ENCODE measurements at places on chromosomes 16 and 17.
A peak's percentile ranks its signal among the peaks of the same experiment; 100 is the strongest.

- no peak for DNase-seq
Measured at GRCh38 chr16:70576431-70577255, 53.0 kb downstream of the SF3B3 start.

DNA sequence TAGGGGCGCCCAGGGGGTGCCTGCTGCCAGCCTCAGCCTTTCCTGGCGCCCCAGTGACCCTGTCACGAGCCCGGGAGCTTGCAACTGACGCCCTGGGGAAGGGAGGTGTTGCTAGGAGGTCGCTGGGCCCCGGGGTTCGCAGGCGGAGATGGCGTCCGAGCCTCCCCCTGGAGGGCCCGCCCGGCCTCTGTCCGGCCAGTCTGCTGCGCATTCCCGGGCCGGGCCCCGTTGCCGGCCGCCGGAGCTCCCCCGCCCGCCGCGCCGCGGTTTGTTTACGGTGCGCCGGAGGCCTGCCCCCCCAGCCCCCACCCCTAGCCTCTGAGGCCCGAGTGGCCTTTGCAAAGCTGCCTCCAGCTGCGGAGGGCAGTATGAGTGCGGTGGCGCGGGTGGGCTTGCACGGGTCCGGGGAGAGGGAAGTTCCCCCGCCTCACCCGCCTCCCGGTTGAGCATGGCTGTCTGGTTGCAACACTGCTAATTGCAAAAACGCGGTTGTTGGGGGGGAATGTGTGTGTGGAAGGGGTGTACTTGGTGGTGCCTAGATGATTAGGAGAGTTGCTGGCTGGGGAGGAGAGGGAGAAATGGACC, 514 bp downstream of the THRA start:
- no peak for DNase-seq

DNA sequence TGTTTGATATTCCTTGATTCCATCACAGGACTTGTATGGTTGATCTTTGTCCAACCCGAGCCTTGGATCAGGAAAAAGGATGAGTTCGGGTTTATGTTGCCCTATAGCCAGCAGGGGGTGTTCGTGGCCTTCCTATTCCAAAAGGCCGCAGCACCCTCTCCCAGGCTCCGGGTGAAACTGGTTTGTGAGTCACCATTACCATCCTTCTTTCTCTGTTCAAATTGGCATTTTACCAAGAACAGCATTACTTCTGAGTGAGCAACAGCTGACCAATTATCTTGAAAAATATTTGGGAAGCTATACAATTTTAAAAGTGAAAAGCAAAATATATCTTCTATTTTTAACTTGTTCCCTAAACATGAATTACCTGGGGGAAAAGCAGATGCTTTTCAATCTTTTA, 24.3 kb upstream of the KRT20 start:
- DNase-seq, result peak; percentile 85

DNA sequence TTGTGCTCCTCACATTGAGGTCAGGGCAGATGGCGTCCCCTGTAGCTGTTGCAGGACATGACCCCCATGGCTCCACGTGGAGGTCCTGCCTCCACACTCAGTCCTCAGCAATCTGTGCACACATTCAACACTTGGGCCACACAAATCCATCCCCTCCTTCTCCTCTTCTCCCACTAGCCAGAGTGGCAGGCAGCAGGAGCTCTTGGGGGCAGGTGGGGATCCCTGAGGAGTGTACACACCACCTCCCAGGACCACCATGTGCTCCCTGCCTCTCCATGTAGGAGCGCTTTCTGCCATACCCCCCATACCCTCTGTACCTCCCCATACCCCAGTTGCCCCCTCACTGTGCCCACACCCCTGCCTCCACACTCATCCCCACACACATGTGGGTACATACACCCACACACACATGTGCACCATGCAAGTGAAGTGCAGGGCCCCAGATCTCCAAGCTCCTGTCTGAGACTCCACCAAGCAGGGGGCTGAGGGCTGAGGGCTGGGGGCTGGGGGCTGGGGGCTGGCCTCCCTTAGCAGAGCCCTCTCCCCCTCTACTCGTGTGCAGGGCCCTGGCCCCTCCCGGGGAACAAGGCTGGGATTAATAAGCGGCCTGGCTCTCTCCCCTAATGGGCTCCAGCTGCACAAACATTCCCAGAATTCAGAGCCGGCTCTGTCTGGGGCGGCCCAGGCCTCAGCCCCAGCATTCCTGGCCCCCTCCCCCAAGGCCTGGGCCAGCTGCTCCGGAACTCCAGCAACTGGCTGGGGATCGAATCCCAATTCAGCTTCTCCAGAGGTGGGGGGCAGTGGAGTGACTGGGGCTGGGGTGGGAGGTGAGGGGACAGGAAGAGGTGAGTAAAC, 48.2 kb upstream of the MEIOC start:
- DNase-seq, result peak; percentile 62

DNA sequence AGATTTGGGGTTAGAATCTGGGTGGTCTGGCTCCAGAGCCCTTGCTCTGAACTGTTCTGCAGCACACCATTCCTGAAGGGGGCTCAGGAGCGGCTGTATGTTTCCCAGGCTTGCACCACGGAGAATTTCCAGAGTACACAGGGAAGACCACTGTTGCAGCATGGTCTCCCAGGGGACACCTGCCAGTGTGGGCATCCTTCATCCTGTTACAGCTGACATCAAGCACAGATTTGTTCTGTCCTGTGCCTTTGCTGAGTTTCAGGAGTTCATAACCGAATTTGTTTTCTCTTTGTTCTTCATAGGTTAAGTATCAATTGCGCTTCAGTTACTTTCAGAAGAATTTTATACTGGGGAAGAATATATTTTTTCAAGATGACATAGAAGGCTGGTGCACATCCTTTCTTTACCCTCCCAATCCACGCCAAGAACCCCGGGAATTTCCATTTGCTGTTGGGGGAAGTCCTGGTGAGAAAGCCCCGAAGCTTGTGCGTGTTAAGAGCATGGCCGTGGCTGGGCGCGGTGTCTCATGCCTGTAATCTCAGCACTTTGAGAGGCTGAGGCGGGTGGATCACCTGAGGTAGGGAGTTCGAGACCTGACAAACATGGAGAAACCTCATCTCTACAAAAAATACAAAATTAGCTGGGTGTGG, 26.3 kb upstream of the ABCA3 start:
- DNase-seq, result no peak

GRCh38 chr17:64004903-64005733, 7.0 kb downstream of the PRR29 start:
- no peak for DNase-seq

DNA sequence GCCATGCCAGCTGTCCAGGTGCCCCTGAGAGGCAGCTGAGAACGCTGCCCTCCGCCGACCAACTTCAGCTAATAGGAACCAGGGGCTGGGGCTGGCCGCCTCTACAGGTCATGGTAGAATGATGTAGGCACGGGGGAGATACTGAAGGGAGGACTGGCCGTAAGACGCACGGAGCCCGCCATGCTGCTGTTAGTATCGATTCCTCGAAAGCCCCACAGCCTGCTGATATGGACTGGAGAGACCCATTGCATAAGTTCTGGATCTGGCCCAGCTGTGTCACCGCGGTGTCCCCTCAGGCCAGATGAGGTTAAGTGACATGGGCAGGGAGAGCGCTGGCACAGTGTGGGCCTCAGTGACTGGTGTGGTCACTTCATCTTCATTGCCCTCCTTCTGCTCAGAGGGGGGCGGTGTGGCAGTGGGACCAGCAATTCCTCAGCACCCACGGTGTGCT, 75.6 kb downstream of the AMFR start:
- no peak for DNase-seq

DNA sequence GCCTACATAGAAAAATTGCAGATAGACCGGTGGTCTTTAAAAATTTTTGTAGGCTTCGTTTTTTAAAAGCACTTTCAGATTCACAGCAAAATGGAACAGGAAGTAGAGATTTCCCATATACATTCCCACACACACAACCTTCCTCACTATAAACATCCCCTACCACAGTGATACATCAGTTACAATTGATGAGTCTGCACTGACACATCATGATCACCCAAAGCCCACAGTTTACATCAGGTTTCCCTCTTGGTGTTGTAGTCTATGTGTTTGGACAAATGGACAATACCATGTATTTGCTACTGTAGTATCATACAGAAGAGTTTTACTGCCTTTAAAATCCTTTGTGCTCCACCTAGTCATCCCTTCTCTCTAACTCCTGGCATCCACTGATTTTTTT, 113.9 kb upstream of the ADAMTS18 start:
- DNase-seq, result no peak

DNA sequence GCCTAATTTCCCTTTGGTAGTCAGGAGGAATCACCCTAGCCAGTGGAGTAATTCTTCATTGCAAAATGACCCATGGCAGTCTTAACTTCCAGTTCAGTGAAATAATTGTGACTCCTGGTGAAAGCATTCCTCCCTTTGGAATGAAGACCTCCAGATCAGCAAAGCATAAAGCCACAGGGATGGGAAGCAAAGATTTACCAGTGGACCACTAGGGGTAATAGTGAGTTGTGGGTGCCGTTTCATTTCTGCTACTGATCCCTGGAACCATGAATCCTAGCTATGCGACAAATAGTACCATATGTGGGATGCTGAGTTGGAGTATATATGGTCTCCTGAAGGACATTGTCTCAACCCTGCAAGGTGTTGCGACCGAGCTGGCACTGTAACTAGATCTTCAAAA, 13.7 kb downstream of the DYNLL2 start:
- DNase-seq, result no peak

DNA sequence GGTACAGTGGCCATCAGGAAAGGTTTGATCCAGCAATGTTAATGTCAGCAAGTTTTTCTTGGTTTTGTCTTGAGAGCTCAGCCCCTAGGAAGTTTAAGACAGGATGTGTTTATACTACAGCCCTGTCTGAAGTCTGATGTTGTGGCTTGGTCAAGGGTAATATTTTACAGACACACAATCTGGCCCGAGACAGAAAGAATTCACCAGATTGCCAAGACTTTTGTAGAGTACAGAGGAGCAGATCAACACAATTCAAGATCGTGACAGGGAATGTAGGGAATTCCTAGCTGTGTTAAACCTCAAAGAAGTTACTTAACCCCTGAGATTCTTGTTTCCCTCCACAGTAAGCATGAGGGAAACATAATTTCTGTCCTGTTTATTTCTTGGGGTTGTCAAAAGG, 63.1 kb downstream of the SHISA9 start:
- no peak for DNase-seq
